ENCODE measurements at places on chromosomes 3 and 15.

GRCh38 chr3:6392123-6392522 lies 468.8 kb upstream of the GRM7 start:
- no peak for DNase-seq

GRCh38 chr15:80591938-80592825 lies 102.9 kb upstream of the ABHD17C start:
- DNase-seq: no peak

- DNase-seq: no peak
Measured at GRCh38 chr3:16739541-16740105, 134.4 kb upstream of the DAZL start.

- no peak for DNase-seq
Measured at GRCh38 chr3:151227266-151227806, 24.3 kb upstream of the GPR171 start.

- no peak for DNase-seq
Measured at GRCh38 chr3:185739264-185739701, 85.6 kb downstream of the IGF2BP2 start.

- DNase-seq: no peak
Measured at GRCh38 chr3:45506084-45506483, 88.5 kb upstream of the LIMD1 start.

GRCh38 chr15:88613074-88613944 lies 7.8 kb upstream of the AEN start:
- no peak for DNase-seq

DNA sequence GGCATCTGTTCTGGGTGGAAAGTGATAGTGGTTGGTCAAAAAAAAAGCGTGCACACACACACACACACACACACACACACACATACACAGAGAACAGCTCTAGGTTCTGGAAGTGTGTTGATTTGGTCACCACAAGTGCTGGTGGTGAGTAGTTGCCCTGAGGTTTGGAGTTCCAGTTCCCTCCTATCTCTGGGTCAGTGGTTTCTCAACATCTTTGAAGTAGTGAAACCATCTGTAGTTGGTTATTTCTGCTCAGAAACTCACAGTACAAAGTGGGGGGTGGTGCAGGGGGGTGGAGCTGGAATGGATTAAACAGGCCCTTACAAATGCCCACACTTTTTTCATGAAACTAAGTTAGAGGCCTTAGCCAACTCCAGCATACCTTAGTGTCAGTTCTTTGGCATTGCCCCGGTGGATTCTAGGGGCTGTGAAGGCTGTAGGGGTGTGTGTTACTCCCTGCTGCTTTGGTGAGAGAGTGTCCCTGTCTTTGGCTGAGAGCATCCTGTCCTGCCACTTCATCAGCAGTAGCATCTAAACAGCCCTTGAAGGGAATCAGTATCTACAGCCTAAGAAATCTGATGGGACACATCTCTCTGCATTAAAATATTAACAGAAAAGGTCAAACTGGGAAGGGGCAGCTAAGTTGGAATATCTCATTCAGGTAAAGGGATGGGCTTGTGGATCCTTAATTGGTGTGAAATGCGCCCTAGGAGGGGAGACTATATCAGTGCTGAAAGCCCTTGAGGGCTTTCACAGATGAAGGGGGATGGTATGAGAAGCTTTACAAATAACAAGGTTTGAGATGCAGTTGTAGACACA lies 20.6 kb downstream of the SMAD3 start:
- no peak for DNase-seq

GRCh38 chr3:110624576-110624975 lies 447.0 kb upstream of the NECTIN3 start:
- no peak for DNase-seq

- no peak for DNase-seq
Measured at GRCh38 chr15:99386391-99386790, 135.1 kb downstream of the LRRC28 start.

DNA sequence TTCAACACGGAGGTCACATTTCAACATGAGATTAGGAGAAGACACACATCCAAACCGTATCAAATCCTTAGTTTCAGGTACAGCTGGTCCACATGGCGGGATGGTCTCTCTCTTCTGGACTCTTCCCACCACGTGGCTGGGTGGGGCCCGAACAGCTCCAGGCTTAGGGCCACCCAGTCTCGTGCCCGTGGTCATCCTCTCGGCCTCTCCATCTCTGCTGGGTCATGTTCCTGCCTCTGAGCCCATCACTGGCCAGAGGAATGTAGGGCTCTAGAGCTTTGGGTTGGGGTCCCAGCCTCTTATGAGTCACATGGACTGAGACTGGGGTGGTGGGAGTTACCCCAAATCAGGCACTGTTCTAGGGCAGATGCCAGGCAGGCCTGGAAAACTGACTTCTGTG lies 12.2 kb downstream of the SYNM start:
- no peak for DNase-seq

GRCh38 chr3:184553385-184553784 lies 8.2 kb upstream of the EPHB3 start:
- DNase-seq: no peak

GRCh38 chr3:47899495-47900108 lies 96.7 kb downstream of the DHX30 start:
- DNase-seq: no peak

- DNase-seq: no peak
Measured at GRCh38 chr15:71131601-71132362, 16.5 kb downstream of the THSD4 start.

DNA sequence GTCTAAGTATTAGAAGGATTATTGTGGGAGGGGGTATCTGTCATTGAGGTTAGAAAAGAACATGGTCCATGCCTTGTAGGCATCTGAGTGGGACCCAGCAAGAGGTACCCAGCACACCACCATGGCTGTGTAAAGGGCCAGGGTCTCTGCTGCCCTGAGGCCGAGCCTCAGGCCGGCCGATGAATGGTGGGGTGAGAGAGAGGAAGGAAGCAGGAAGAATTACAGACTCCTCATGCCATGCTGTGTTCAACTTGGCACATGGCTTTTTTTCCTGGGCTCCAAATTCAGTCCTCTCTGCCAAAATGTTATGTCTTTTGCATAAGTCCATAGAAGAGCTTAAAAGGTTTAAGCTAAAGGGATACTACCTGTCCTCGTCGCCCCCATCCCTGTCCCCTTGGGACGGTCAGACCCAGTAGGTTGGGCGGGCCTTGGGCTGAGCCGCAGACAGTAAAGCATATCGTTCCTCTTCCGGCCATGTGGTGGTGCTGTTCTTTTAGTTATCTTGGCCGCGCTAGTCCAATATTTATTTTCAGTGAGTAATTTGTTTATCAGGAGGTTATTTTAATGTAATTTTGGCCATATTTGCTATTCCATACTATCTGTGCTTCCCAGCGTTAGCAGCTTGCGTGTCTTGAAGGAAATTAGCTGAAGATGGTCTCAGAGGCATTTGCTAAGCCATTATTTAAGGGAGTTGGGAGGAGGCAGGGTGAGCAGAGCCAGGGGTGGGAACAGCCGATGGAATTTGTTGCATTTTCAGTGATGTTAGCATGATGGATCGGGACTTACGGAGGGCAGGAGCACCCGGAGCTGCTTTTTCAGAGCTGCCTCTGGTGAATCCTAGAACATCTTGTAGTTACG lies 152.4 kb downstream of the AGBL1 start:
- DNase-seq: peak; percentile 20

DNA sequence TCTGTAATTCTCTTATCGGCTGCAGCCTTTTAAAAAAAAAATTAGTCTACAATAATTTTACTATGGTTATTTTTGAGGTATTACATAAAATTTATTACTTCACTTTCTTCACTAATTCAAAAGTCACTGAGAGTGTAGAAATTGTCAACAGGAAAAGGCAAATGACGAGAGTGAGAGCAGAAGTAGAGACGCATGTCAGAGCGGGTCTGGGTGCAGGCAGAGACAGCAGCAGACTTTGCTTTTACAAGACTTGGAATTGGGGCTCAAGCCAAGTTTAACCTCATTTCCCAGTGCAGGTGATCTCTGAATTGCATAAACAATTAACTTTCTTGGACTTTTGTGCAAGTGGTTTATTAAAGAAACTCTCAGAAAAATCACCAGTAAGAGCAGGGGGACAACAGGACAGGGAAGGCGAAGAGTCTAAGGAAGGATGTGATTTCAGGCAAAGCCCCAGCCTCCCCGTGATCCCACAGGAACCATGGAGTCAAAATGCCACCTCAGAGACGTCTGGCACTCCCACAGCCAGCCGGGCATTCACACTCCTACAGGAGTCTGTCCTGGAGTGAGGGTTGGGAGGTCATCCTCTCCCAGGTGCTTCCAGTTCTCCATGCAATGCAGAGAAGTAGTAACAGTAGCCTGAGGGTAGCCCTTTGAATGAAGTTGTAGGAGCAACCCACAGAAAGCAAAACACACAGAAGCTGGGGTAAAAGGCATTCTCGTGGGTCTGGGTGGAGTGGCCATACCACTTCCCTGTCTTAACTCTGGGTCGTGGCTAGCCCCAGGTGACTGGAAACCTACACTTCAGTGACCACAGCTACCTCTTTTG lies 274.0 kb upstream of the TGFBR2 start:
- no peak for DNase-seq

- DNase-seq: no peak
Measured at GRCh38 chr3:56019490-56020146, 448.6 kb downstream of the ERC2 start.

- no peak for DNase-seq
Measured at GRCh38 chr3:110234831-110235230, 836.8 kb upstream of the NECTIN3 start.

GRCh38 chr3:71421820-71422566 lies 161.5 kb downstream of the FOXP1 start:
- DNase-seq: no peak

DNA sequence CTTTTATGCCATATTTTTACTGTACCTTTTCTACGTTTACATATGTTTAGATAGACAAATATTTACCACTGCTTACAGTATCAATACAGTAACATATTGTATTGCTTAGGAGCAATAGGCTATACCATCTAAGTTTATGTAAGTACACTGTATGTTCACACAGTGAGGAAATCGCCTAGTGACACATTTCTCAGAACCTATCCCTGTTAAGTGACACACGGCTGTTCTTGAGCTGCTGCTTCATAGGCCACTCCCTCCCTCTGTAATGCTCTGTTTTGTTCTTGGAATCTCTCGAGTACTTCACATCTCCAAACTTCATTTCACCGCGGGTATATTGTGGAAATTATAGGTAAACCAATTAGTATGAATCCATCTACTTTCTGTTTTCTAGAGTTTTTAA lies 13.4 kb upstream of the SELENOT start:
- DNase-seq: no peak

DNA sequence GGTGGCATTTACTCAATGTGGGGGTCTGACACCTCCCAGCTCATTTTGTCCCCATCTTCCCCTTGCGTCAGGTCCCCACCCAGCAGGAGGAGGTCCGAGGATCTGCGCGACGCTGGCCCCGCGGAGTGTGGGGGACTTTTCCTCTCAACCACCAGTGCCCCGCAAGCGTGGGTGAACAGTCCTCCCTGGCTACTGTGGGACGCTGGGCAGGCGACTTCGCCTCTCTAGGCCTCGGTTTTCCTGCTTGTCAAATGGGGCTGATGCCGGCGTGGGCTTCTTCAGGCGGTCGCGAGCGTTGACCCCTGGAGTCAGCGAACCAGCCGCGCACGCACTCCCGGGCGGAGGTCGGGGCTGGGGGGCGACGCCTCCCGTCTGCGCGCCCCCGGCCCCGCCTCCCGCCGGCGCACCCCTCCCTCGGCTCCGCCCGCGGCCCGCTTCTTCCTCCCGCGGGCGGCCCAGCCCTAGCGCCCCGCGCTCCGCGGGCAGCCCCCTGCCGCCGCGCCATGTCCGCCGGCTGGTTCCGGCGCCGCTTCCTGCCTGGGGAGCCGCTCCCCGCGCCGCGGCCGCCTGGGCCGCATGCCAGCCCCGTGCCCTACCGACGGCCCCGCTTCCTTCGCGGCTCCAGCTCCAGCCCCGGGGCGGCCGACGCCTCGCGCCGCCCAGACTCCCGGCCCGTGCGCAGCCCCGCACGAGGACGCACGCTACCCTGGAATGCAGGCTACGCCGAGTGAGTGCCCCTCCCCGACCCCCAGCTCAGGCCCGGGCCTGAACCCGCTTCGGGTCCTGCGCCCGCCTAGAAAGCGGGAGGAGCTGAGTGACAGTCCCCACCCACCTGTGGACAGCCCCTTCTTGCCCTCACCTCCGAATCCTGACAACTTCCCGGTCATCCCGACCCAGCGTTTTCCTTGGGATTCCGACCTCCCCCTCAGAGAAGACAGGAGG lies at the start of gene PPM1M:
PPM1M (plus strand) TSS at position 438 of the 942 bp plus-strand sequence; CDS start at position 504, 66 bp downstream.
- no peak for DNase-seq

DNA sequence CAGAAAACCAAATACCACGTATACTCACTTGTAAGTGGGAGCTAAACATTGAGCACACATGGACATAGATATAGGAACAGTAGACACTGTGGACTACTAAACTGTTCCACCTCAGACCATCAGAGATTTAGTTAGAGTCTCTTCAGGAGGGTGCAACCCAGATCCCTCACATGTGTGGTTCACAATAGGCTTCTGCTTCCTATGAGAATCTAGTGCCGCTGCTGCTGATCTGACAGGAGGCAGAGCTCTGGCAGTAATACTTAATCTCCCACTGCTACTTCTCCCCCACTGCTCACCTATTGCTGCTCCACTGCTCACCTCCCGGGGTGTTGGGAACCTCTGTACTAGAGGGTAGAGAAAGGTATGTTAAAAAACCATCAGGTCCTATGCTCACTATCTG lies 533.3 kb downstream of the NSUN3 start:
- no peak for DNase-seq

GRCh38 chr15:58396181-58396580 lies 35.6 kb upstream of the LIPC start:
- no peak for DNase-seq

- DNase-seq: no peak
Measured at GRCh38 chr15:100612539-100612938, 10.2 kb downstream of the ASB7 start.

DNA sequence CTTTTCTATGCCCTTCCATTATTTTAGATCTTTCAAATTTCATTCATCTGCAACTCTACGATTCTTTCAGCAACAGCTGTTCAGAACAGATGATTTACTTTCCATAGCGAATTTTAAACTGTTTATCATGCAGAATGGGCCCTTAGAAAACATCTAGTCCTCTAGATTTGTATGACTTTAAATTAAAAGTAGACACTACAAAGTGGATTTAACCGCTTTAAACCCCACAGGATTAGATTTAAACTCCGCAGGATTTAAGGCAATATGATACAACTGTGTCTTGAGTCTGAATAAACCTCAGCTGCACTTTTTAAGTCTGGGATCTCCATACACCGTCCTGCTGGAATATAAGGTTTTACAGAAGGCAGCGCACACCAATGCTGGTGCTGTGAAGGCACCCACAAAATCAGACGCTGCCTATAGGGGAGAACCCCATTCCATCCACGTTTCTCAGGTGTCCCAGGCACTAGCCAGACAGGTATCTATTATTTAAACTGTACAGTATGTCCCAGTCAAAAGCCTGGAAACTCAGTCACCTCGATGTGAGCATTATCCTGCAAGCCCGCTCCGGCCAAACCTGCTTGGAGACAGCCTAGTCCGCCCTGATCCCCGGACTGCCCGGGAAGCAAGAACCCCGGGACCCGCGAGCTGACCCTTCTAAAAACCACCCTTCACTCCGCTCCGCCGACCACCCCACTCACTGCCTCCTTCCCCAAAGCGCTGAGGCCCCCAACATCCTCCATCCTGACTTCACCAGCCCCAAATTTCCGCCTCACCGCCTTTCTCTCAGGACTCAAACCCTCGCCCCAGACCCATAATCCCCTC lies 768 bp downstream of the ANO10 start:
- peak; percentile 26 for DNase-seq

All from right renal pelvis (tissue), 4 donors.